Posterior vena cava (tissue), 2 donors: ENCODE measurements at places on chromosomes 1 and 21. TPM values are rescaled to one million over a fixed set of nuclear protein-coding genes. Genes with fewer than 3 reads are reported as not detected.

DNA sequence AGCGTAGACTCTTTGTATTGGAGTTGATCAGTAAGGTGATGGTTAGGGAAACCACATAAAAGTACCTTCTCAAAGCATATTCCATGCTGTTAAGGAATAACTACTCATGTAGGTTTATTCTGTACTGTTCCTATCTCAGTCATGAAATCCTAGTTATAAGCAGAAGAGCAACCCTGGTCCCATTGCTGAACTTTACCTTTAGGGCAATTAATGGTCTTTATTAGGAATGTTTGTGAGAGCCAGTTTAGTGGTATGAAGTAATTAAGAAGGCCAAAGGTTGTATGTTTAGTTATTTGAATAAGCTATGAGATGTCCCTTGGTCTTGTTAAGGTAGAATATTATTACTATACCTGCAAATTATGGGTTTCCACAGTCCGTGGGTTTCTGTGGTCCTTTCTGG lies 44.0 kb downstream of the ACP6 start:
- DNase-seq = no peak

- no peak for DNase-seq
Measured at GRCh38 chr21:17901458-17902079, 82.4 kb upstream of the C21orf91 start.

DNA sequence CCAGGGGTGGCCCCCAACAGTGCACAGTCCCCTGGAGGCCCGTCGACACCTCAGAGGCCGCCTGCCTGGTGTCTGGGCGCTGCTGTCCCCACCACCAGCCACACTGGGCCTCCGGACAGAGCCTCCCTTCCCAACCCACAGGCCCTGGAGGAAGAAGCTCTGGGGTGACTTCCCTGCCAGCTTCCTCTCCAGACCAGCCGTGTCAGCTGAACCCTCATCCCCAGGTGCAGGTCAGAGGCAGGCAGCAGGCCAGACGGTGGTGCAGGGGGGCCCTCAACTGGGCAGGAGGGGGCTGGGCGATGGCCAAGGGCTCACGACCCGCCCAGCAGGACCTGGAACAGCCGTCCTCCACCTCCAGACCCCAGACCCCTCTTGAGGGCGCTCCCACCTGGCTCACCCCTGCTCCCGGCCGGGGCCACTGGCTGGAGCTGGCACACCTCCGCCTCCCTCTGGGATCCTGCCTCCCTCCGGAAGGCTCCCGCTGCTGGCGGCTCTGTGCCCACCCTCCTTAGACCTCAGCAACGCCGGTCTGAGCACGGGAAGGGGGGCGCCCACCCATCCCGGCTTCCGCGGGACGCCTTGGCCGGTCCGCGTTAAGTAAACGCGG lies 520 bp downstream of the TNFRSF18 start:
- DNase-seq = no peak

- no peak for DNase-seq
Measured at GRCh38 chr1:24203404-24203803, 16.3 kb upstream of the IFNLR1 start.

GRCh38 chr1:110207831-110208230 lies 2.3 kb upstream of the KCNC4 start:
- DNase-seq = no peak

DNA sequence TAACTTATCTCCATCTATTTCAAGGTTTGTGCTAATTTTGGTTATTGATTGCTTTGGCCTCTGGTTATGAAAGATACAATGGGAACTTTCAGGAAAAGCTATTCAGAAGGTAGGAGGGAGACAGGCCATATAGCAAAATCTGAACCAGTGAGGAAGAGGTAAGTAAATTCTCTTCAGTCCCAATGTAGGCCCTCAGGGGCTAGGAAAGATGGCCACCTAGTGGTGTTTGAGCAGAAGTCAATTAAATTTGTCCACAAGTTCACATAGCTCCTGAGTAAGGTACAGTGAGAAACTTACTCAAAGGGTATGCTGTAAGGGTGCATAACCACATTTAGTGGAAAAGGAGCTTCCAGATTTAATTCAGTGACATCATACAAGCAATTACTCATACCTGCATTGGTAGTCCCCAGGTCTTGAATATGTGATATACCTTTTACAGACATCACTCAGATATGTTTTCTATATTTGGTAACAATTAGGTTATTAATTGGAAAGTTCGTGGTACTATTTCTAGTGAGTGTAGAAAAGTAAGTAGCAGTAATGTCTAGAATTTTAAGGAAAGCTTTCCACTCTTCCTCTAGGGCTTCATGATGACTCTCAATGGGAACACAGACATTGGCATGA lies 21.4 kb upstream of the FMO1 start:
- DNase-seq = no peak

Gene SLC1A7
- total RNA-seq = 2.5 TPM

Gene RRAGC
- 37.2 TPM for total RNA-seq

Gene RNF19B
- total RNA-seq = 101 TPM

Gene NPL
- total RNA-seq = 25.2 TPM

Gene FCGR3A
- total RNA-seq = 64.2 TPM
